ENCODE measurements at places on chromosomes 1 and 21.

DNA sequence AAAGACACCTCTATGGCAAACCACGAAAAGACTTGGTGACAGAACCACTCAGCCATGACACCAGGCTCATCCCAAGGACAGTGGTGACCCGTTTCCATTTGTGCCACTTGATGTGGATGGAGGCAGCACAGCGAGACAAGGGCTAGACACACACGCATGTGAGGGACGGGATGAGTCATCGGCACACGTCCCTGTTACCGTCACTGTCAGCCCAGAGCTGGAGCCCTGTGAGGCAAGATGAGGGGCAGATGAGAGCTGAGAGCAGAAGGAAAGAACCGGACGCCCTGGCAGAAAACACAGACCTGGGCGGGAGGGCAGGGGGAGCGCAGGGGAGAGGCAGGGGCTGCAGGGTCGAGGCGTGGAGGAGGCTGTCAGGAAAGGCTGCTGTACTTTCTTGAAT is 57.8 kb downstream of the SIK1 start:
- H3K36me3 ChIP-seq = no peaks in the 10 kb centered on the region
- DNase-seq = no peak
- no peak overlapping the region for H3K27ac ChIP-seq
- H3K4me1 ChIP-seq = peaks cover 21% of the 10 kb centered on the region

DNA sequence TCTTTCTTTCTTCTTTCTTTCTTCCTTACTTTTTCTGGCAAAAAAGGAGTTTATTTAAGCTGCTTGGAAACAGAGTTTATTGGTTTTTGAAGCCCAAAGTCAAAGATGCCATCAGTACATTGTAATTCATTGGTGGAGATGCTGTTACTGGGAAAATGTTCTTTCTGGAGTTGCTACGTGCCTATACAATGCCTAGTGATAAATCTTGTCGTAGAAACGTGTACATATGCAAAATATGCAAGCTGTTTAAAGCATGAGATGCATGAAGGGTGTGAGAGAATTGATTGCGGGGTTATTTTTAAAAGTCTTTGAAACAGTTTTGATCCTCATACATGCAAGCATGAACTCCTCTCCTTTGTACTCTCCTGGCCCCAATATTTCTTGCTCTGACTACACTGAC is 1060.6 kb upstream of the NCAM2 start:
- H3K36me3 ChIP-seq = no peaks in the 10 kb centered on the region
- no peaks in the 10 kb centered on the region for H3K4me1 ChIP-seq
- no peaks in the 10 kb centered on the region for H3K27me3 ChIP-seq
- DNase-seq = no peak

DNA sequence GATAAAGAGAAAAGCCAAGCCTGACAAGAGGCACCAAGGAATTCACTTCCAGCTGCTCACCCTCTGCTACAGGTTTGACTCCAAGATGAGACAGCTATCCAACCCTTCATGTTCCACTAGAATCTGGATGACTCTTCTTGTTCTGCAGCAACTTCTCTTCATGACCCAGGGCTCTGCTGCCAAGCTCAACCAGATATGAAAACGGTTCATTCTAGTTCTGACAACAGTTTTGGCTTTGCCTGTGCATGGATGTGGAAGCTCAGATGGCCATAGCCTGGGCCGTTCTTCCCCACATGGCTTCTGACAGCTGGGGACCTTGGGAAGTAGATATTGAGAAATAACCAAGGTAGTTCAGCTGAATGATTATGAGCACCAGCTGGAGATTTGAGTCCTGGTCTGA is 13.7 kb downstream of the PI4KB start:
- peaks cover 45% of the 10 kb centered on the region for H3K4me1 ChIP-seq
- peak overlapping the region; percentile 97 for H3K27ac ChIP-seq
- peaks cover 85% of the 10 kb centered on the region for H3K36me3 ChIP-seq
- H3K4me3 ChIP-seq = no peak overlapping the region

DNA sequence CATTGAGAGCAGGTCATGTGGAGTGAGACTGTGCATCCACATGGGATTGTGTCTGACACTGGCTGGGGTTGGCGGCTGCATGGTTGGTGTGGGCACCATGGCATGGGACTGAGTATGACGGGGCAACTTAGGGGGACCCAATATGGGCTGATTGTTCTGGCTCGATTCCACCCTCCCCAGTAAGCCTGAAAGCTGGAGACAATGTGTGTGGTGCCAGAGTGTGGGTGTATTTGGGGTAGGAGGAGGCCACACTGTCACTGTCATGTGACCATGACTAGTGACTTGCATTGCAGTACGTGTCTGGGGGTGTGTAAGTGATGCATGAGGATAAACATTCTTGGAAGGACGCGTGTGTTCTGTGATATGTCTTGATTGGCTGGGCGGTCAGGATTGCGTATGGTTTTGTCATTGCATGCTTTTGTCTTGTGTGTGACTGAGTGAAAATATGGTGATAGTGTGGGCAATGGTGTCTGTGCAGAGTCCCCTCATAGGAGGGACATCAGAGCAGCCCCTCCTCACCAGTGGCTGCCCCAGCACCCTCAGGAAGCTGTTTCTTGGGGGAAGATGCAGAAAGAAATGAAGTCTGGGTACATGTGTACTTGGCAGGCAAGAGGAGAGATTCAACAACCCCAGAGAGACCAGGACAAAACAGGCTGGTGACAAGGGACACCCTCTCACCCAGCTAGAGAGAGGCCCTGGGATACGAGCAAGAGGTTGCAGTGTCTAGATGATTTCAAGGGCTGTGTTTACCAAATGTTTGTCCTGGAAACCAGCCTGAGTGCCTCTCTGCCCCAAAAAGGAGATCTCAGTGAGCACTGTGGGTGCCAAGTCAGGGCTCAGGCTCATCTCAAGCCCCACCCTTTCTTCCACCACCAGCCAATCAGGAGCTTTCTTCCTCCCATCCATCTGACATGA is 36.3 kb downstream of the SDC3 start:
- no peak overlapping the region for H3K4me3 ChIP-seq
- peaks cover 30% of the 10 kb centered on the region for H3K4me1 ChIP-seq
- H3K36me3 ChIP-seq = peaks cover 28% of the 10 kb centered on the region
- peak overlapping the region; percentile 81 for H3K27ac ChIP-seq
- no peaks in the 10 kb centered on the region for H3K27me3 ChIP-seq
- peak; percentile 88 for DNase-seq

DNA sequence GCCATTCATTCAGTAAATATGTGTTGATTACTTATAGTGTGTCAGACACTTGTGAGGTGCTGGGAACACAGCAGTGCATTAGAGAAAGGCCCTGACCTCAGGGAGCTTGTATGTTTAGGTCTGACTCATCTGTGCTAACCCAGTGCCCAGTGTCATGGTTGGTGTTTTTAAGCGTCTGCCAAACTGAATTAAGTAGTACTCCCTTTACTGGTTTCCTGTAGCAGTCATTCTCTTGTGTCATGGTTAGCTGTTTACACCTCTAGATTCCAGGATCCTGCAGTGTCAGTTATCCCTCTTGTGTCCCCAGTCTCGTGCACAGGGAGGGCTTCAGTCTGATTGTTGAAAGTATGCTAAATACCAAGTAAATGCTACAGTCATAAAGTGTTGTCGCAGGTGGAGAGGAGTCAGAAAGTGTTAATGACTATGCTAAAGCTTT is 14.2 kb downstream of the UCK2 start:
- no peaks in the 10 kb centered on the region for H3K27me3 ChIP-seq
- no peak overlapping the region for H3K4me3 ChIP-seq
- no peak for DNase-seq
- peak overlapping the region; percentile 37 for H3K27ac ChIP-seq
- H3K36me3 ChIP-seq = peaks cover 27% of the 10 kb centered on the region

GRCh38 chr1:207009945-207010344 is 22.6 kb downstream of the C1orf116 start:
- no peaks in the 10 kb centered on the region for H3K27me3 ChIP-seq
- no peaks in the 10 kb centered on the region for H3K36me3 ChIP-seq
- H3K4me1 ChIP-seq = peaks cover 3% of the 10 kb centered on the region
- no peak overlapping the region for H3K4me3 ChIP-seq

DNA sequence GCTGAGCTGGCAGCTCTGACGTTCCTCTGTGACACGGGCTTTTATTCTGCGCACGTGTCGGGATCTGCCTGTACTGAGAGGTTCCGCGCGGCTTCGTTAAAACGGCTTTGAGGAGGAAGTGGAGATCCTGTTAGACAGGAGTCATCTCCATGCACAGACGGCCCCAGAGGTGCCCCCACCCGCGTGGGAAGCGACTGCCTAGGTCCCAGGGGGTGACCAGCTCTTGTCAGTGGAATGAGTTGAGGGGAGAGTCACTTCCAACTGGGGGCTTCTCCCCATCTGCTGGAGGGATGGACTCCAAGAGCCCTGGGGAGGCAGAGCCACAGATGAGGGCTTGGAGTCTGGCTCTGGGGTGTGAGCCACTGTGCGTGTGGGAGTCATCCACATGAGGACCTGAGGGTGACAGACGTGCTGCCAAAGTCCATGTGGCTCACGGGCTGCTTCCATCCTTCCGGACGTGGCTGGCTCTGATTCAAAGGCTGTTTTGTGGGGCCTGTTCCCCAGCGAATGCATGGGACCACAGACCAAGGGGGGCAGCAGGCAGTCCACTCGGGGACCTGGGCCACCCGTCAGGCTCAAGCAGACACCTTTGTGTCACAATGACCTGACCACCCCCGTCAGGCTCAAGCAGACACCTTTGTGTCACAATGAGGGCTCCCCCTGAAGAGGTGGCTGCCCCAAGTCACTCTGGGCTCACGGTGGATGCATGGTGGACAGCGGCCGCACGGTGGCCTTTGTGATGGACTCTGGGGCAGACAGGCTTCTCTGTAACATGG is 26.8 kb downstream of the PTTG1IP start:
- no peak overlapping the region for H3K4me3 ChIP-seq
- H3K4me1 ChIP-seq = peaks cover 48% of the 10 kb centered on the region
- no peak overlapping the region for H3K27ac ChIP-seq
- H3K27me3 ChIP-seq = 0 out of 3 replicates have a peak, but pooled peaks cover 6% of the 10 kb centered on the region

GRCh38 chr1:29823561-29823960 is 587.2 kb downstream of the PTPRU start:
- peaks cover 2% of the 10 kb centered on the region for H3K27me3 ChIP-seq
- H3K36me3 ChIP-seq = no peaks in the 10 kb centered on the region
- no peaks in the 10 kb centered on the region for H3K4me1 ChIP-seq
- no peak overlapping the region for H3K27ac ChIP-seq

GRCh38 chr1:64092851-64093371 is 110.5 kb upstream of the UBE2U start:
- H3K27ac ChIP-seq = no peak overlapping the region
- H3K4me1 ChIP-seq = no peaks in the 10 kb centered on the region
- no peaks in the 10 kb centered on the region for H3K36me3 ChIP-seq
- DNase-seq = no peak
- no peak overlapping the region for H3K4me3 ChIP-seq
- no peaks in the 10 kb centered on the region for H3K27me3 ChIP-seq

DNA sequence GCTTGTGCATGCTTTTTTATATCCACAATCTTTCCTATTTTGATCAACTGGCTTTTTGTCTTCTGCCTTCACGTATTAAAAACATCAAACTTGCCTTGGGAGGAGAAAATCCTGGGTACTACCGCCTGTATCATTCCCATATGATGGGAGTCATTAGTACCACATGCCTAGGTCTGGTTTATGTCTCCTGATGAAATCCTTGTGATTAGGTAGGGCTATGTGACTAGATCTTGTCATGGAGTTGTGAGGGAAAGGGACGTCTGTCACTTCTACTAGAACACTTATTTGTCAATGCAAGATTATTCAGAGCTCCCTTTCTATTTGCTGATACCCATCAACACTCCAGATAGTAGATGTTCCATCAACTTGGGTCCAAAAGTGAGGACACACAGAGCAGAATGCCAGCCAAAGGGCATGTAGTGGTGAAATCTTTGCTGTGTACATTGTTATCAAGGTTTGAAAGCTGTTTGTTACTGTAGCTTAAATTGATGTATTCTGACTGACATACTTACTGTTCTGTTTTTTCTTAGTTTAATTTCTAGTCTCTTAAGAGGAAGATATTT is 621.8 kb upstream of the NR5A2 start:
- no peak overlapping the region for H3K27ac ChIP-seq
- DNase-seq = no peak
- no peaks in the 10 kb centered on the region for H3K27me3 ChIP-seq
- H3K4me3 ChIP-seq = no peak overlapping the region
- H3K4me1 ChIP-seq = no peaks in the 10 kb centered on the region

- no peaks in the 10 kb centered on the region for H3K36me3 ChIP-seq
- no peak for DNase-seq
- H3K27ac ChIP-seq = no peak overlapping the region
- peaks cover 2% of the 10 kb centered on the region for H3K27me3 ChIP-seq
Observed at GRCh38 chr1:3924186-3924824, 24.2 kb upstream of the C1orf174 start.

- H3K27ac ChIP-seq = no peak overlapping the region
- H3K4me3 ChIP-seq = no peak overlapping the region
- no peak for DNase-seq
- H3K36me3 ChIP-seq = no peaks in the 10 kb centered on the region
- no peaks in the 10 kb centered on the region for H3K4me1 ChIP-seq
- H3K27me3 ChIP-seq = no peaks in the 10 kb centered on the region
Observed at GRCh38 chr1:199813198-199813597, 214.3 kb upstream of the NR5A2 start.

GRCh38 chr1:207962716-207963426 is 51.9 kb upstream of the CD34 start:
- H3K4me1 ChIP-seq = peaks cover 24% of the 10 kb centered on the region
- H3K36me3 ChIP-seq = no peaks in the 10 kb centered on the region
- peak overlapping the region; percentile 69 for H3K27ac ChIP-seq
- no peak for DNase-seq

DNA sequence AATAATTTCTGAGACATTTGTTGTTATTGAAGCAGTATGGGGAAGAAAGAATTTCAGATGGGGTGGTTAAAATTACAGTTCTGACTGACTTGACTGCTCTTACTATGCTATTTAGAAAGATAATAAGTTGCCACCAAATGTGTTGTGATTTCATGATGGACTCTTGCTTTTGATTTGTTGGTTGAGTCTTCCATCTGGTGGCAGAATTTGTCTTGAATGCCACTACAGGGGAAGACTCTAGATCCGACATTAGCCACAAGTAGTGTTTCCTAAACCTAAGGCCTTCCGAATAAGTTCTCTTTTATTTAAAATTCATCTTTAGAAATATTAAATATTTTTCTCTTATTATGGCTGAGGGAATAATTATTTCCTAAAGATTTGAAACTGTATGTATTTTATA is 190.9 kb upstream of the ADGRL4 start:
- no peaks in the 10 kb centered on the region for H3K36me3 ChIP-seq
- DNase-seq = no peak
- no peak overlapping the region for H3K27ac ChIP-seq
- H3K4me1 ChIP-seq = no peaks in the 10 kb centered on the region

DNA sequence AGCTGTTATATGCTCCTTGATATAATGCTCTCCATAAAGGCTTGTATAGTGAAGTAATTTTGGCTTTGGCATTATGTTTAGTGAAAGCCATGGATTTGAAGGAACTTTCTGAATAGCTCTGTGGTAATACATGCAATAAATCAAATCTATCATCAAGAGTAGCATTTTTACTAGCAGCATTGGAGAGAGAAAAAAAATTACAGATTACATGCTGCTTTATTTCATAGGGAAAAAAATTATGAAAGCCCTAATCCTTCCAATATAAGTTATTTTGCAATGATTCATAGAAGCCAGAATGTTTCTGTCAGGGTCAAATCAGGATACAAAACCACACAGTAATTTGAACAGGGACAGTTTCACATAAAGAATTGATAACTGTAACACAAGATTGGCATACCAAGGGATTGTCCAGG is 250.0 kb downstream of the SPATA17 start:
- no peaks in the 10 kb centered on the region for H3K27me3 ChIP-seq
- H3K36me3 ChIP-seq = no peaks in the 10 kb centered on the region
- H3K27ac ChIP-seq = no peak overlapping the region
- H3K4me1 ChIP-seq = no peaks in the 10 kb centered on the region

GRCh38 chr1:145784409-145784808 is 39.5 kb downstream of the RNF115 start:
- H3K27ac ChIP-seq = no peak overlapping the region
- no peak overlapping the region for H3K4me3 ChIP-seq
- H3K4me1 ChIP-seq = no peaks in the 10 kb centered on the region
- H3K27me3 ChIP-seq = no peaks in the 10 kb centered on the region
- DNase-seq = no peak
- H3K36me3 ChIP-seq = peaks cover 18% of the 10 kb centered on the region

Measured in K562 (cell line).